ENCODE measurements at places on chromosomes 11 and 22.

GRCh38 chr11:105915021-105915420 is 107.0 kb downstream of the MSANTD4 start:
- DNase-seq = no peak

DNA sequence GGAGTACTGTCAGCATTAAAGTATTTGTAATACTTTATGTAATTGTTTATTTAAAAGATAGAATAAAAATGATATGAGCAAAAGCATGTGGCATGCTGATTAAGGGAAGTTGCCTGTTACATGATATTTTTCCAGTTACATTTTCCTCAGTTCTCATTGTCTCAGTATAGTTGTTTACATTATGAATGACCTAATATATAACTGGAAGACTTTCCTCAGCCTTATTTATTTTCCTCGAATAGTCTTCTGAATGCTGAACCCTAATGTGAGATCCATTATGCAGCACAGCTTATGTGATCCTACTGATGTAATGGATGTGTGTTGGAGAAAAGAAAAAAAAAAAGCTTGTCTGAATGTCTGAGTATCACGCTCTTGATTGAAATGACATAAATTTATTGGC is 95.5 kb downstream of the LUZP2 start:
- no peak for DNase-seq

- DNase-seq = no peak
Measured at GRCh38 chr11:66934950-66935779, 23.0 kb downstream of the PC start.

GRCh38 chr11:62545437-62546243 is 966 bp downstream of the AHNAK start:
- DNase-seq = peak; percentile 92

- no peak for DNase-seq
Measured at GRCh38 chr11:108218455-108218854, 4.0 kb downstream of the NPAT start.

- DNase-seq = peak; percentile 19
Measured at GRCh38 chr22:36160499-36160942, at the start of gene APOL3. Gene APOL3, minus strand, starts transcription at chr22:36160755. Its CDS starts 11,700 bp downstream, at chr22:36149055.

- peak; percentile 46 for DNase-seq
Measured at GRCh38 chr22:19974268-19974861, 32.7 kb upstream of the TXNRD2 start.

DNA sequence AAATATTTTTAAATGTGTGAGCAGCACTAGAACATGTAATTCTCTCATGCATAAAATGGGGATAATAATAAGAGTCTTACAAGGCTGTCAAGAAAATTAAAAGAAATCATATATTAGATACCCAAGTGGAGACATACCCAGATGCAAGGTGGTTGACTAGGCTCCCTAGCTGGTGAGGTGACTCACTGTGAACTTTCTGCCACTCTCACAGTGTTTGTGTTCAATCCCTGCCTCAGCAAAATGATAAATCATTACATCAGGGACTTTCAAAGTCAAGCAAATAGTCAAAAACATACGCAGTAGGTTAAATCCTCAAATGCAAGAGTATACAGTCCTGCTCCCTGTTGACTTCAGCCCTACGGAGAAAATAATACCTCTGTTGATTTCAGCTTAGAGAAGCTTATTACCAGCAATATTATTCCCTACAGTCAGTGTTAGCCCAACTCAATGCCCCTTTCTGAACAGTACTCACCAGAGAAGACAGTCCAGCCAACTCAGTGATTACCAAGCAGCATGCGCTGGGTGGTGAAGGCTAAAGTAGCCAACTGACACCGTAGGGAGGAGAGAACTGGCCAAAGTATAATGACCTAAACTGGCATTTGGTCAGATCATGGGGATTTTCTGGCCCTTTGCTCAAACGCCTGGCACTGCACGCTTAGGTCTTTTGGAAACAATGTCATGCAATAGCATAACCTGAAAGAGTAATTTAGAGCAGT is 73.1 kb upstream of the BARX2 start:
- no peak for DNase-seq

- DNase-seq = peak; percentile 33
Measured at GRCh38 chr11:69718147-69718546, 14.3 kb upstream of the FGF19 start.

DNA sequence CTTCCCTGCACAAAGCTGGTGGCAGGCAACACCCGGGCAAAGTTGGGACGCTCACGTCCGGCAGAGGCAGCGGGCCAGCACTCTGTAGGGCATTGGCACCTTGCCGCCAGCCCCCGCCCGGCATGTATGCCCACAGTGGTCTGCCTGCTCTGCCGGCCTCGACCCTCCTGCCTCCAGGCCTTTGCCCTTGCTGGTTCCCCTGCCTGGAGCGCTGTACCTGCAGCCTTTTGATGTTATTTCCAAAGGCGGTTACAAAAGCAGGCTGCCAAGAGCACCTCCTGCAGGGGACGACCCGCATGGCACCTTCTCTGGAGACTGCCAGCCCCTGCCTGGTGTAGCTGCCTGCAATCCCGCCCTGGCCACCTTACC is 56.5 kb upstream of the SHISAL1 start:
- DNase-seq = no peak

- DNase-seq = no peak
Measured at GRCh38 chr11:132692891-132693290, 839.4 kb downstream of the OPCML start.

Measured in ACHN (cell line).